IPS-NIHi11 (cell line): ENCODE measurements at places on chromosomes 11 and 22.

GRCh38 chr22:20852076-20852475 lies 6.5 kb downstream of the PI4KA start:
- no peak for DNase-seq

DNA sequence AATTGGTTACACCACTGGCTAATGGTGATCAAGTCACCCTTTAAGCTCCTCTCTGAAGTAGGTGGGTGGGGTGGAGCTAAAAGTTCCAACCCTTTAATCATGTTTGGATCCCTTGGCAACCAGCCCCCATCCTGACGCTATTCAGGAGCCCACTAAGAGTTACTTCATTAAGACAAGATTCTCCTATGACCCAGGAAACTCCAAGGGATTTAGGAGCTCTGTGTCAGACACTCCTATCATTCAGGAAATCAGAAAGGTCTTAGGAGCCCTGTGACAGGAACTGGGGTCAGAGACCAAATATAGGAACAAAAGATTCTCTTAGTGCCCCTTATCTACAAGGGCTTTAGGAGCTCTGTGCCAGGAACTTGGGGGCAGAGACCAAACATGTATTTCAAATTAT lies 141.3 kb downstream of the ATG16L2 start:
- no peak for DNase-seq

- DNase-seq = no peak
Measured at GRCh38 chr22:42926104-42926503, 69.0 kb upstream of the ARFGAP3 start.

DNA sequence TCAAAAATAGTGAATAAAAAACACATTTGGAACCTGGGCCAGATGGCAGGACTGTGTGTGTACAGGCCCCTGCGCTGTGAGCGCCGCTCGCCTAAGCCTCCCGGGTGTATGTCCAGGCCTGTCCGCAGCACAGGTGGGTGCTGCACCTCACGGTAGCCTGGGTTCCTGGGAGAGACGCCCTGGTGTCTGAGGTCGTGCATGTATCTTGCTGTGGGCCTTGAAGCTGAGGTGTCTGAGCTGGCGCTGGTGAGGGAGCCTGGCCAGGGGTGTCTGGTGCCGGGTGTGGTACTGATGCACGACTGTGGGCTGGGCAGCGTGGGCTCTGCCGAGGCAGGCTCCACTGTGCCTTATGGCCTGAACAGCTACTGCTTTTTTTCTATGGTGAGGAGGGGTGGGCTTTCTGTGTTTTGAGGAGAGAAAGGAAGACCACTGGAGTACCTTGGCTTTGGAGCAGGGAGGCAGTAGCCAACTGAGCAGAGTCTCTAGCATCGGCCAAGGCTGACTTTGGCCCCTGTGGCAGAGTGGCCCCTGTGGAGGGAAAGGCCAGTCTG lies 4.2 kb upstream of the ZDHHC8 start:
- no peak for DNase-seq

DNA sequence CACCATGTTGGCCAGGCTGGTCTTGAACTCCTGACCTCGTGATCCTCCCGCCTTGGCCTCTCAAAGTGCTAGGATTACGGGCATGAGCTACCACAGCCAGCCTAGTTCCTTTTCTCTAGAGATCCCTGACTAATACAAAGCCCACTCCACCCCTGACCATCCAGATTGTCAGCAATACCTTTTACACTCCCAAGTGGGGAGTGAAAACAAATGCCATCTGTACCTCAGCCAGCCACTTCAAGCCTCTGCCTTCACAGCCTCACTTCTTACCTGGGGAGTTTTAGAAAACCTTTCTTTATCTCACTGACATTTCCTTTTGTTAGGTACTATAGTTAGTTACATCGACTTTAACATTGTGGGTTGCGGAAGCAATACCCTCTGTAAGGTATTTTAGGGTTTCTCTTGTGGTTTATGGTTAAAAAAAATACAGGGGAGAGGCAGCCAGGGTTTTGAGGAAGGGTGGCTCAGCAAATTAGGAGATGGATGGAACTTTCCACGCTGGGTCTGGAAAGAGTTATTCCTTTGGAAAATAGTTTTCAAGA lies 8.9 kb downstream of the TOM1 start:
- no peak for DNase-seq

- no peak for DNase-seq
Measured at GRCh38 chr11:117933475-117933874, 4.3 kb upstream of the TMPRSS13 start.

DNA sequence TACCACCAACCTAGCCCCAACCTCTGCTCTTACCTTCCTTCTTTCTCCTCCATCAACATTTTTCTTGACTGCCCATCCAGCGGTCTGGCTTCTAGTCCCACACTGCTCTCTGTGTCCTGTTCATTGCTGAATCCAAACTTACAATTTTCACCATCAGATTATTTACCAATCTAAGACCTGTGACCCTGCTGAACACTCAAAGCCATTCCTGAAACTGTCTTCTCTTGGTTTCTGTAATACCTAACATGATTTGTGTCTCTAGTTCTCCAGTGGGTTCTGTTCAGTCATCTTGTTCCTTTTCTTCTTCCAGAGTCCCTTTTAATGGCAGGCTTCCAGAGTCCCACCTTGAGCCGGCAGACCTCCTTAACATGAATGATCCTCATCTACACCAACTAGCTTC lies 24.1 kb downstream of the RRAS2 start:
- no peak for DNase-seq

DNA sequence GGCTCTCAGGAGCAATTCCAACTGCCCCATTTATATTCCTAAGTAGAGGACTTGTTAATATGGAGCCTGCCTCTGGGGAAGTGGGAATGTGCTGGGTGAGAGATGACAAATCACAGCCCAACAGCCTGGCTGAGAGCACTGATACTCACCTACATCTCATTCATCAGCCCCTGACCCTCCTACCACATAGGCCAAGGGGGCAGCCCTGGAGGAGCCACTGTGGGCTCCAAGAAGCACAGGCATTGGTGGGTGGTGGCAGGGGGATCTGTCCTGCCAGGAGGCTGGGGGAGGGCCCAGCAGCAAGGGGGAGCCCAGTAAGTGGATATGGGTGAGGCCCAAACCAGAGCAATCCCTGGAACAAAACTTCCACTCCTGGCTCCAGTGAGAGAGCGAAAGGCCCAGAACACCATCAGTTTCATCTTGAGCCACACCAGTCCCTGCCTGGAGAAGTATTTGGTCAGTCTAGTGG lies 79.7 kb downstream of the BUD13 start:
- DNase-seq = no peak

GRCh38 chr11:130403271-130403804 lies 25.1 kb downstream of the ADAMTS8 start:
- peak; percentile 63 for DNase-seq

DNA sequence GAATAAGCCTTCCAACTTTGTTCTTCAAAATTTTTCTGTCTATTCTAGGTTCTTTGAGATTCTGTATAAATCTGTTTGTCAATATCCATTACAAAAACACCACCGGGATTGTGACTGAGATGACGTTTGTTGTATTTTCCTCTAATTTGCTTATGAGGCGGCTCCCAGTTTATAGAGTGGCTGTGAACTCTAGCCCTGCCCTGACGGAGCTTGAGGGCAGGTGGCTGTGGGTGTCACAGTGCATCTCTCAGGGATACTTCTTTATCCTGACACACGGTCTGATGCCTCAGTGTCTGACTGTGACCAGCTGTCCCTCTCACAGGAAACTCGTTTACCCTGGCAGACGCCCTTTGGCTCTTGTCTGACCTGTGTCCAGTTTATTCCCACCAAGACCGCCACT lies 53.7 kb upstream of the ATXN10 start:
- no peak for DNase-seq

DNA sequence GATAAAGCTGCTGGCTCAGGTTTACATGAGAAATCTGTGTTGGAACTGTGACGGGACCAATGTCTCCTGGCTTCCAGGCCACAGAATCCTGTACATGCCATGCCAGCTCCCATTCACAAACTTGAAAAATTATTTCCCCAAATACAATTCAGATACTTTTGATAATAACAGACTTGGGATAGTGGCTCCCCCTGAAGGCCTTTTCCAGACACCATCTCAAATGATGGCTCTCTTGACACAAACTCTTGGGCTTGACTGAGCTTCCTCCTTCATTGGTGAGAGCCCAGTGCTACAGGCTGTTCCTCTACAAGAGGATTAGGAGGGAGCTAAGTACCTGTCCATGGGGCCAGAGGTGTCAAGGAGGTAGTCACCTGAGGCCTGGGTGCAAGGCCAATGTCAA lies 104.7 kb upstream of the PAX6 start:
- DNase-seq = no peak

GRCh38 chr22:31748490-31748889 lies 1.4 kb downstream of the PRR14L start:
- DNase-seq = no peak

GRCh38 chr11:2929531-2929949 lies 320 bp upstream of the PHLDA2 start:
- no peak for DNase-seq
